ENCODE measurements at places on chromosomes 2 and 18. TPM values are rescaled to one million over a fixed set of nuclear protein-coding genes. Genes with fewer than 3 reads are reported as not detected.

GAL3ST2 gene
- not detected for polyA plus RNA-seq

LGALSL gene
- 1.4 TPM for polyA plus RNA-seq

BIN1 gene
- 189 TPM for polyA plus RNA-seq

ARMC9 gene
- 2.2 TPM for polyA plus RNA-seq
